ENCODE measurements at places on chromosomes 2 and 18.

GRCh38 chr2:7394195-7394594, 477.0 kb downstream of the RNF144A start:
- DNase-seq, result no peak

GRCh38 chr2:201949181-201949926, 84.3 kb upstream of the FZD7 start:
- no peak for DNase-seq

- no peak for DNase-seq
Measured at GRCh38 chr2:181698223-181698622, 17.9 kb upstream of the NEUROD1 start.

DNA sequence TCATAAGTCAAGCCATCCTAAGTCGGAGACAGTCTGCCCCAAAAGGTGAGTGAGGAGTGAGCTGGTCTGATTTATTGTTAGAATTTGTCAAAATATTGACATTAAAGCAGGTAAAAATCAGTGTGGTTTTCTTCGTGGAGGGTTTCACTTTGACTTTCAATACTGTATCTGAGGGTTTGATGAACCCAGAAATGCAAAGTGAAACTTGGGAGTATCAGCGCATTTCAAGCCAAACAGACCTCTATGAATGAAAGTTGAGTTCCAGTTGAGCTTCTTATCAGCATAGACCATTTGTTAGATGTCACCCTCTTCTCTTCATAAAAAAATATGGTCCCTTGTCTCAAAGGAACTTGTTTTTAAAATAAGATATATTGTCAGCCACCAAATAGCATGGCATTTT, 21.7 kb upstream of the CXCR4 start:
- peak; percentile 57 for DNase-seq

DNA sequence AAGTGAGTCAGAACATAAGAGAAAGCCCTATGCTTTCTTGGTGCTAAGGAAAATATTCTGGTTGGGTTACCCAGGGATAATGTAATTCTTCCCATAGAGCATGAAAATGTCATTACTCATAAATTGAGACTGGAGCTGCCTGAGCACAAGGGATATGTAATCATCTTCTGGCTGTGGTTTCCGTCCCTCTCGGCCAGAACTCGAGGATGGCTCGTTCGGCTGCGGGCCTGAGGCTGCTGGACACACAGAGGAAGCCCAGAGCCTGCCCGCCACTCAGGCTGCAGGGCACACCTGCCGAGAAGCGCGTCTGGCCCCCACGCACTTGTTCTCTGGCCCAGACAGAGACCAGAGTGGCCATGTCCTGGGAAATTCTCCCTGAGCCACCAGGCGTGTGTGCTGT, 104.9 kb downstream of the ASAP2 start:
- DNase-seq, result no peak

DNA sequence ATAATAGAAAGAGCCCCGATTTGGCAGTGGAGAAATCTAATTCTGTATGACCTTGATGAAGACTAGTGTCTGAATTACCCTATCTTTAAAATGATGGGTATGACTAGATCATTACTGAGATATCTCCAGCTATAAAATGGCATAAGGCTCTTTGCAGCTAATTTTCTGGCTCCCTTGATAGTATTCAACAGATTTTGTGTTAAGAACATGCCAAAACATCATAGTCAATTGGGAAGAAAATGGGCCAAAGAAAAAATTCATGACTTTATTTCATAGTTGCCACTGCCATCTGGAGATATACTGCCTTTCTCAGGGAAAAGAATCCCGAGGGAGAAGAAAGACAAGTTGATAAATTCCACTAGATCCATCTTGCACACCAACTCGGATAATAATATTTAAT, 1618.7 kb downstream of the LRP1B start:
- DNase-seq, result no peak

DNA sequence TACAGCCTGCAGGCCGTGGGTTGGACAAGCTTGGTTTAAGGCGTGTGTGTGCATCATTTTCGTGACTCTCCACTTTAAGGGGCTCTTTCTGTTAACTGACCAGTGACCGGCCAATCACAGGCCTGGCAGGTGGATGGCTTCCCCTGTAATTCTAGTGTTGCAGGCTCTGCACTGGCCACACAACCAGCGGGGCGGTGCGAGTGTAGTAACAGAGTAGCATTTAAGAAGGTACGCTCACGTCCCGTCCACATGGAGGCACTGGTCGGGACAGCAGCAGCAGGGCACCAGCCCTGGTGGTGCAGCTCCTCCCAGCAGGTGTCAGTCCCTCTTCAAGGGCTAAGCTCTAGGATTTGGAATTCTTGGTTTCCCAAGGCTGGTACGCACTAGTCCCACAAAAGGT, 8.0 kb upstream of the ANO7 start:
- DNase-seq, result no peak

GRCh38 chr18:37836071-37836970, 270.7 kb upstream of the CELF4 start:
- DNase-seq, result no peak

GRCh38 chr2:19542796-19543662, 184.6 kb upstream of the OSR1 start:
- DNase-seq, result no peak

GRCh38 chr2:227703961-227704360, 13.9 kb downstream of the SLC19A3 start:
- no peak for DNase-seq

DNA sequence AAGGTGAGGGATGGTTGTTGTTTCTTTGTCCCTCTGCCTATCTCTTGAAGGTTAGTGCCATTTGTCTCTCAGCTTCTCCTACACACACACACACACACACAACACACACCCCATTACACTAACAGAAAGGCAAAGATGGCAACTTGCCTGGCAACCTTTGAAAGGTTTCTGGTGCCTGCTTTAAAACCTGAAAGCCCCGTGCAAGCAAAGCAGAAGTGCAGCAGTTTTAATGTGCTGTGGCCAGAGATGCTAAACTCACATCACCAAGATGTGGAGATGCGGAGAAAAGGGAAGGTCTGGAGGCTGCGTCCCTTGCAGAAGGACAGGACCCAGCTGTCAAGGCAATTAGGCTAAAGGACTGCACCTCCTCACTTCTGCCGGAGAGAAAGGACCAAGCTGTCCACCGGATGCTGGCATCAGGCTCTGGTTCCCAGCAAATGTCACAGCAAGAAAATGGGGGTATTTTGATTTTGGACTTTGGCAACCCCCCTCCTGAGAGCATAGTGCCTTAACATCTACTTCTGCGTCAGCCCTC, 196.4 kb downstream of the ARL4C start:
- DNase-seq, result no peak

DNA sequence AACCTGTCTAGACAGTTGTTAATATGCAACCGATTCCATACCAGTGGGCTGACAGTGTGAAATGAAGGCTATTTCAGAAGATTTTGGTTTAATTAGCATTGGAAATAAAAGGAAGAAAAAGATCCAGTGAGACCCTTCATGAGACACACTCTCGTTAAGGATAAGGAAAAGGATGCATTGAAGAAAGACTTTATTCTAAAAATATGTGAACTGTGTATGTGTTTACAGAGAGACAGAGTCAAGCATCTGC, 2.1 kb downstream of the KLF7 start:
- DNase-seq, result no peak

DNA sequence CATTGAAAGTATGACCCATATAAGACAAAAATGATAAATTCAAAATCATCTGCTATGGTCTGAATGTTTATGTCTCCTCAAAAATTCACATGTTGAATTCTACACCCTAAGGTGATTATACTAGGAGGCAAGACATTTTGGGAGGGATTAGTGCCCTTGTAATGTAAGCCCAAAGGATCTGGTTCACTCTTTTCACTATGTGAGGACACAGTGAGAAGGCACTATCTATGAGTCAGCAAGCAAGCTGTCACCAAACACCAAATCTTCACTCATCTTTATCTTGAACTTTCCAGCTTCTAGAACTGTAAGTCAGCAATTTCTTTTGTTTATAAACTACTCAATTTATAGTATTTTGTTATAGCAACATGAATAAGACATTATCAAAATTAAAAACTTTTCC, 284.7 kb upstream of the ZC3H15 start:
- no peak for DNase-seq

DNA sequence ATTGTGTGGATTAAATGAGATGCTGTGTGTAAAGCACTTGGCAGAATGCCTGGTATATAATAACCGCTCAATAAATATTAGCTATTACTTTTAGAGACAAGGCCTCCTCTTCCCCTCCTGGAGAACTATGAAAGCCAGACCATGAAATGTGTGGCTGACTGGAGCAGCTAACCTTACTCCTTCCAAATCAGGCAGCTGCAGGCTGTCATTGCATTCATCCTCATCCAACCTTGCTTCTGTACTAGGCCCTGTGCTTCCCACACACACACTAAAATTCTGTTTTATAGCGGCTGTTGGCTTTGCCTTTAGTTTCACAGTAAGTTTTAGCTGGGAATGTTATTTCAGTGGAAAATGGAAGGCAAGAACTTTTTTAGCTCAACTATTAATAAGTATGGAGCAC, 10.2 kb upstream of the SP9 start:
- no peak for DNase-seq

GRCh38 chr2:31216734-31217133, 581 bp downstream of the CAPN14 start:
- no peak for DNase-seq

- DNase-seq, result no peak
Measured at GRCh38 chr2:229485857-229486256, 214.8 kb upstream of the PID1 start.

- DNase-seq, result no peak
Measured at GRCh38 chr2:208927867-208928266, 496.0 kb upstream of the MAP2 start.

- DNase-seq, result no peak
Measured at GRCh38 chr18:11304928-11305327, 155.6 kb upstream of the PIEZO2 start.

DNA sequence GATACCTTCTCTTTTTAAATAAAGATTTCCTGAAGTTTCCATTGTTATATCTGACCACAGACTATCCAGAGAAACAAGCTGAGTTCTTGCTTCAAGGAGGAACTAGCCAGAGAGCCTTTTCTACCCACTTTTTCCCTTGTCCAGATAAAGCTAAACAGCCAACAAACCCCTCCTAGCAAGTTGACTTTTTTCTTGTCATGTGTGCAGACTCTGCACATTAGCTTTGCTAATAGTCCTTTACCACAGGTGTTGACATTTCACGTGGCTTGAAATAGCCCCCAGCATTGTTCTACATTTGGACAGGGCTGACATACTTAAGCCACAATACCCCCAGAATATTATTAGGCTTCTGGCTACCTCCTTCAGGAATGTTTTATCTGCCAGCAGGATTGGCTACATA, 40.7 kb downstream of the PCBP1 start:
- DNase-seq, result no peak

DNA sequence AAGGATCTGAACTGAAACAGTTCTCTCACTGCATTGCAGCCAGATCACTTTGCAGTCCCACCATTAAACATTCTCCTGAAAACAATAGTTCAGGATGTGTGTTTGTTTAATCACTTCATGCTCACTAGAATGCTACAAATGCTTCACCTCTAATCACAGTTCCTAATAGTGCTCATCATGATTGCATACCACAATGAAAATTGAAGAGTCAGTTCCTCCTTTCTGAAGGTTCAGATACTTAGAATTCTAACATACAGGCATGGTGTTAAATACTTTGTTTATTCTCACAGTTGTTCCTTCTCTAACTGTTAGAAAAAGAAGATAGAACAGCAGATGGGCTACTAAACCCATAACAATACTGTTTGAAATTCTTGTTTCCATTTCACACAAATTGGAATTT, 622.3 kb upstream of the ACVR2A start:
- no peak for DNase-seq

- no peak for DNase-seq
Measured at GRCh38 chr2:201892516-201892915, 86.2 kb downstream of the CDK15 start.

DNA sequence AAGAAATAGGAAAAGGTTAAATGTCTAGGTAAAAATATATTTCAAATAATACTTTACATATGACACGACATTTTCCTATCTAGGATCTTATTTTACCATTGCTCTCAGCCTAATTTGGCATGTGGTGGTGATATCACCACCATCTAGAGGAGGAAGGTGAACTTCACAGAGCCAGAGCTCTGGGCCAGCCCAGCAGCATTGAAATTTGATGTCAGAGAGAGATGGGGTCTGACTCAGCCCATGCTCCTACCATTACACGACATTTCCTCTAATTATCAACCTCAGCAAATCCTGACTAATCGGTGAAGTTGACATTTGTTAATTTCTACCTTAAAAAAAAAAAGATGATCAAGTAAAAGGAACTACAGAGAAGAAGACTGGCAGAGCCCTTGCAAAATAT, 42.3 kb downstream of the LRRTM4 start:
- DNase-seq, result no peak

GRCh38 chr2:190343089-190343535, 277 bp upstream of the INPP1 start:
- no peak for DNase-seq

GRCh38 chr2:150122156-150122555, 365.3 kb downstream of the RND3 start:
- DNase-seq, result no peak

All from CD8-positive, alpha-beta memory T cell (primary cell).